ENCODE measurements at places on chromosomes 6 and 20.
A peak's percentile ranks its signal among the peaks of the same experiment; 100 is the strongest.

GRCh38 chr6:136058852-136059251, 191.3 kb downstream of the MTFR2 start:
- DNase-seq = no peak

DNA sequence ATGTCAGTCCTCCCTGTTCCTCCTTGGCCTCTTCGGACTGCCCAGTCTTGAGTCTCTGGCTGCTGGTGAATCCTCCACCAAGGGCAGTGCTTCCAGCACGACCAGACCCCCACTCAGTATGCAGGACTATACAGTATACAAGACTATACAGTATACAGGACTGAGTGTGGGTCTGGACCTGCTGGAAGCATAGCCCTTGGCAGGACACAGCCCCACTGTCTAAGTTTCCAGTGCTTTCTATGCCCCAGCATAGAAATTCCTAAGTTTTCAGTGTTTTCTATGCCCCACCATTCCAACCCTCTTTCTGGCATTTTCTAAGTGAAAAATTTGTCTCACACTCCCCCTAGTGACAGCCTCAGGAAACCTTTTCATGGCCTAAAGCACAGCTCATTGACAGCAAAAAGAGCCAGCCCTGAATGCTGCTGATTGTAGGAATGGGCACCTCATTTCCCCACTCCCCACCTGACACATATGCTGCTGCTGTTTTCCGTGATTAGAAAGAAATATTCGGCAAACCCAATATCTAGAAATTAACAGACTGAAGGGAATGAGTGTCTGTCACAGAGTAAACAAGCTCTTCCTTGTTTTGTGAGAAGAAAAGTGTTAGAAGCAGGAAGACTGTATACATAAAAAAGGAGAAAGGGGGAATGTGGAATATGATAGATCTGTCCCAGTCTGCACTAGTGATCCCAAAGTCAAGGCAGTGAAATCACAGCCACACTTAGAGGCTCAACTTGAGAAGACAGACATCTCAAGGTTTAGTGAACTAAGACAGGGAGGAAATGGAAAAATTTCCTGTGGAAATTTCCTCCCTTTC, 206.9 kb downstream of the IBTK start:
- peak; percentile 10 for DNase-seq

- DNase-seq = peak; percentile 56
These were observed 93.1 kb downstream of the RREB1 start for GRCh38 chr6:7200598-7201443.

- DNase-seq = no peak
These were observed 64.2 kb downstream of the GCNT2 start for GRCh38 chr6:10585209-10585845.

- no peak for DNase-seq
These were observed 120.8 kb upstream of the BCLAF1 start for GRCh38 chr6:136410201-136411024.

- DNase-seq = peak; percentile 86
These were observed 127.5 kb downstream of the EYA4 start for GRCh38 chr6:133368664-133369063.

DNA sequence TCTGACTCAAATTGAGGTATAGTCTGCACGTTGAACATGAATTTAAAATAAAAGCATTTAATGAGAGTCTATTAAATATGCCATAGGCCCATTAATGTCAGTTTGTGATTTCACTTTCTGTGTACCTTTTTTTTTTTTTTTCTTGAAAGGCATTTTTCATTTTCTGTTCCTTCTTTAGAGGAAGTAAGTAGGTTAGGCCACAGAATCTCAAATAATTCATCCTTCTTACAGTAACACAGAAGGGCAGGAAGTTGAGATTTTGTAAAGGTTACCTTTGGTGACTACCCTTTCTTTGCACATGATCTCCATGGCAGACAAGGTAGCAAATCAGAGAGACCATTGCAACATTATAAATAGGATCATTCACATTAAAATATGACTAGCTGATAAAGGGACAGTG, 9.6 kb downstream of the L3MBTL3 start:
- no peak for DNase-seq

- DNase-seq = no peak
These were observed 54.6 kb downstream of the RPP21 start for GRCh38 chr6:30399390-30400058.

DNA sequence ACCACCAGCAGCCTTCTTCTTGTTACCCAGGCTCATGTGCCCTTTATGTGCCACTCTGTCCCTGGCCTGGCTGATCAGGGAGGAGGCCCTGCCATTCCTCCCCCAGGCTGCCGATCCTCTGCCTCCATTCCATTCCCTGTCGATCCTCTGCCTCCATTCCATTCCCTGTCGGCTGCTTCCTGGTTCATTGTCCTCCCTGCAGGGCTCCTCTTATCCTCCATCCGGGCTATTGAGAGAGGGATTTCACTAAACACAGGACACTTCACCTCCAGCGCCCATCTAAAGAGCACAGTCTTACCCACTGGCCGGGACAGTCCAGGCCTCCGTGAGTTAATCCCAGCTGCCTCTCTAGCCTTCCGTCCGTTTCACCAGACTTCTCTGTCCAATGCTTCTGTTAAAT, 7.7 kb upstream of the TTLL2 start:
- no peak for DNase-seq

DNA sequence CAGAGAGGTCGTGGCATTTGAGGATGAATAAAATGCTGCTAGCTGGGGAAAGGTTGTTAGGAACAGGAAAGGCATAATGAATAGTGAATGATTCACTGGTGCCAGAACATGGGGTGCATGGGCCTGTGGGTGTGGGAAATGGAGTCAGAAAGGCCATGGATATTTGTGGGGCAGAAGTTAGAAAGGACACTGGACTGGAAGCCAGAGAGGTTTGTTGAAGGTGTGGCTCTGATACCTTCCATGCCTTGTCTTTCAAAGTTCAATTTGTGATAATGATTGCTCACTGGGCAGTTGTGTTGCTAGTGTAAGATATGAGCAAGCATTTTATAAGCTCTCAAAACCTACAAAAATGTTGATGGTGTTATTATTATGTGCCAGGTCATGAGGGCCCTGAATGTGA, 32.7 kb downstream of the LRRC1 start:
- no peak for DNase-seq

DNA sequence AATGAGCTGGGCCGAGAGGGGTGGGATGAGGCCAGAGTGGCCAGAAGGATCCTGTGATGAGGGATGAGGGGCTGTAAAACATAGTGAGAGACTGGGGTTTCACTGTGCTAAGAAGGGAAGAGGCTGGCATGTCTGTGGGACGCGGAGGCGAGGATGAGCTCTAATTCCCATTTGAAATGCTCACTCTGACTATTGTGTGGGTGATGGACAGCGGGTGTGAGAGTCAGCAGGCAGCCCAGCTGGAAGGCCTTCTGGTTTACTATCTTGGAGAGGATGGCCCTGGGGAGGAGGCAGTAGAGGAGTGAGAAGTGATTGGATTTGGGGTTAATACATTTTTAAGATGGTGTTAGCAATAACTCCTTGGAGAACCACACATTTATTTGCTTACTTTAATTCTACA, 9.5 kb upstream of the MICA start:
- no peak for DNase-seq

- DNase-seq = no peak
These were observed 27.0 kb downstream of the ANGPT4 start for GRCh38 chr20:889106-889505.

GRCh38 chr6:75436869-75437268, 56.7 kb downstream of the FILIP1 start:
- no peak for DNase-seq

DNA sequence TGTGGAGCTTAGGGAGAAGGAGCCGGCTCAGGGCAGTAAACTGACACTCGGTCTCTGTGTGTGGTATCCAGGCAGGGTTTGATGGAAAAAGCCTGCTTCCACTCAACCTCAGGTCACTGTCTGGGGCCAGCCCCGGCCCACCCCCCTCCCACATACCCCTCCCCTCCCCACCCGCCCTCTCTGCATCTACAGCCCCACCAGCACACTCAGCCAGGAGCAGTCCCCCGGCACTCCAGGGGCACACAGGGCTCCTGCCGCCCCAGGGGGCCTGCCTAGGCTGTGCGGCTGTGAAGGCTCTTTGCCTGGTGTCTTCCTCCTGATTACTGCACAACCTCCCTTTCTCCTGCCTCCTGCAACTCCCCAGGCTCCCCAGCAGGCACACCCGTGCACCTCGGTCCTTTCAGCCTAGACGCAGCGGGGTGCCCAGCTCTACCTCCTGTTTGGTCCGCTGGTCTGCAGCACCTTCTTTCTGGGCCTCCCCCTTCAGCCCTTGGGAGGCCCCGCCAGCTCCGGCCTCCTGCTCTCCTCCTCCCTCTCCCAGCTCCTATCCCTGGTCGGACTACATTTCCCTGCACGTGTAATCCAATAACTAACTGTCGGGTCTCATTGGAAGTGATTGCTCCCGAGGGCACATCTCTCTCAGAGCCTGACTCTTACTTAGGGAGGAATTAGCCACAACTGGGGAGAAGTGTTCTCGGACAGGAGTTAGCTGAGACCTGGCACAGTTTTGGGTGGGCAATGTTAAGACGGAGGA, 1.3 kb upstream of the FOXF2 start:
- DNase-seq = peak; percentile 25

DNA sequence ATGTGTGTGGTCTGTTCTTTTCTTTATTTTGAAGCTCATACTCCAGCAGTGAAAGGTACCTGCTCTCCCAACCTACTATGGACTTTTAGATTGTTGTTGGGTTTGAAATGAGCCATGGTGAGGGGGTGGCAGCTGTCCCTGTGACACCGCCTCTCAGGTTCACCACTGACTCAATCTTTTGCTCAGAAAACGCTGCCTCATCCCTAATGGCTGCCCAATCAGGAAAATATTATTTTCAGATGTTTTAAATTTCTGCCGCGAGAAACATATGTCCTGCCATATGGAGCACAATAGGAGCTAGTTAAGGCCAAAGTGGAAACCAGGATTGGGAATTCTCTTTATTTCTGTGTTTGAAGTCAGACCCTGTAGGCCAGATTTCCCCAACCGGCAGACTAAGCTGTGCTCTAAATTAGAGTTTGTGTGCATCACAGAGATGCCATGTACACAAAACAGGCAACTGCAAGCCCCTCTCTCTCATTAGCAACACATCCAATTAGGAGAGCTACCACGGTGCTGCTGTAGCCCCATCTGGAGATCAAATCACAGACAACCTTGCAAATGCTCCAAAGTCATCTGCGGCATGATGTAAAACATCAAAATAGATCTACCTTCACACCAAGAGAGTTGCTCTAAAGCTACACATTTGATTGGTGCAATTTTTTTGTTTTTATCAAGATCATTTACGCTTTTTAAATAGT, 144.1 kb upstream of the BACH2 start:
- DNase-seq = no peak

GRCh38 chr6:145093226-145093625, 642.1 kb downstream of the EPM2A start:
- no peak for DNase-seq

DNA sequence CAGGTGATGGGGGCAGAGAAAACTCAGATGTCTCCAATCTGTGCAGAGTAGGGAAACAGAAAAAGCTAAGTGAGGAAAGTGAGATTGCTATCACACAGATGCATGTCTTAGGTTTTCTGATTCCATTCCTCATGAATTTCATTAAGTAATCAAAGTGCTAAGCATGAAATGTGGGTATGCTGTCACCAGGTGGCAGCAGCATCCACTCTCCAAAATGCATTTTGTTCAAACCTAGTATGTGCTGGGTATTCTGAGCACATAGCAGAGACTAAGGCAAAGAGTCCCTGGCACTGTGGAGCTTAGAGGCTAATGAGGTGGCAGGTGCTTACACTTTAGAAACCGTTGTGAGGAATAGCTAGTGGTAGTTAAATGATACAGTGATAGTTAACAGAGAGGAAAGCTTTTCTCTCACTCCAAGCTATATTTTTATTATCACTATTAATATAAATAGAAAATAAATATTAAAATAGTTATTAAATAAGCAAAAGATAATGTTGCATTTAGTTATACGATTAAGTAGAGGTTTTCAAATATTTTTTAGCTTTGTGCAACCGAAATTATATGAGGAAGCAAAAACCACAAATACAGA, 179.5 kb downstream of the CDH26 start:
- peak; percentile 85 for DNase-seq

GRCh38 chr6:135052939-135053338, 1.7 kb downstream of the HBS1L start:
- no peak for DNase-seq

- no peak for DNase-seq
These were observed 413.2 kb downstream of the GJA1 start for GRCh38 chr6:121848523-121849255.

DNA sequence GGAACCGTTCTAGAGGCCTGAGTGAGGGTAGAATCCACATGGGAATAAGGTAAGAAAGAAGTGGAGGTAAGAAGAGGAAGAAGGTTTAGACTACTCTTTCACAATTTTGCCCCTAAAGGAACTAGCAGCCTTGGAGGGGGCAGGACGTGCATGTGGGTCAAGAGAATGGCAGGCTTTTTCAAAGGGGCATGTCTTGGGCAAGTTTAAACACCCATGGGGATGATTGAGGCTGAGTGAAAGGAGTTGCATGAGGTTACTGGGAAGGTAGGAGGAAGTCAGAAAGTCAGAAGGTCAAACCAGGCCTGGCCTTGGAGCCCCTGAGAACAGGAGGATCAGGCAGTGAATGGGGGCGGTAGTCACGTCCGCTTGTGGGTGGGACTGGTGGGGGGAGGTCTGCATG, 10.2 kb downstream of the ADA start:
- DNase-seq = no peak

DNA sequence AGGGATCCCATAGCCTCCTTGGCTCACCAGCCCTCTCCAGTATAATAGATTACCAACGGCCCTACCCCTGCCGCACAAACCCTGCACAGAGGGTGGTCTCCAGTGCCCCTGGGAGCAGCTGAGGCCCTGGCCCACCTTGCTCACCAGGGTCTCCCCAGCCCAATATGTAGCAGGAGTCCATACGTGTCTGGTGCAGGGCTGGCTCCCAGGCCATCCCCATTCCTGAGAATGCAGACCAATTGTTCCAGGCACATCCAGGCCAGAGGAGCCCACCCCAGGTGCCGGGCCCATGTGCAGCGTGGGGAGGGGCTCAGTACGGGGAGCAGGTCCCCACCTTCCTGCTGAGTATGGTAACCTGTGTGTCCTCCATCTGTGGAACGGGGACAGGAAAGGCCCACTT, 251.9 kb downstream of the TAF4 start:
- no peak for DNase-seq

DNA sequence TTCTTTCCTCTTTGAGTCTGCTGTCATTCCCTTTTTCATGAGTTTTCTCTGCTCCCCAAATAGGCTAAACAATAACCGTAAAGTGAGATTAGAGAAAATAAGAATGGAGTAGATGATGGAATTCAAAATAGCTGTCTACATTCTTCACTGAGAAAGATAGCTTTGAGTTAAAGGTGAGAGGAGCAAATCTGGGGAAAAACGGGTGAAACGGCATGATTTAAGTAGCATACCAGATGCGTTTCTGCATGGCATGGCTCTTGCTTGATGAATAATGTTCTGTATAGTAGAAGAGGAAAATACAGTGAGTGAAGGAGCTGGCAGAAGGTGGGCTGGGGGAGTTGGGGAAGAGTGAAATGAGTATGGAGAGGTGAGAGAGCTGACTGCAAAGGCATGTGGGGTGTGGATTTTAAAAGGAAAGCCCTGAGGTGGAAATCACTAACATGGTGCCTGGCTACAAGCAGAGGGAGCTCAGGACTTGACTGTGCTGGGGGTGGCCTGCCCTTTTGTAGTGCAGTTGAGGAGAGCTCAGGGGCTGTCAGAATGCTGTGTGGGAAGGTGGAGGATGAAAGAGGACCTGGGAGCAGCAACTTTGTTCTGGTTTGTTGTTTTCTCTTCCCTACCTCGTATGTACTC, 8.8 kb downstream of the BICRAL start:
- no peak for DNase-seq

All from NCI-H1417 (cell line).